A549 treated with Mapracorat at 1 μM for 4 hours (cell line): ENCODE measurements at places on chromosomes 4 and X. TPM values are rescaled to one million over a fixed set of nuclear protein-coding genes. Genes with fewer than 3 reads are reported as not detected.

RAB9A gene
- 29.9 to 35.1 TPM (median 31.4 TPM) in 5 replicates for total RNA-seq

MAGEA2B gene
- total RNA-seq = 0.19 TPM in 1 of 5 replicates, not detected in the others

PTCHD1 gene
- not detected in 5 replicates for total RNA-seq

TLR2 gene
- 0.29 to 0.79 TPM (median 0.51 TPM) in 5 replicates for total RNA-seq

ARL9 gene
- total RNA-seq = not detected in 5 replicates

VCX gene
- not detected in 5 replicates for total RNA-seq

NDST3 gene
- total RNA-seq = not detected in 5 replicates

ITIH6 gene
- total RNA-seq = 0.04 TPM in 1 of 5 replicates, not detected in the others

OCIAD2 gene
- 96.0 to 151 TPM (median 106 TPM) in 5 replicates for total RNA-seq

UCP1 gene
- not detected in 5 replicates for total RNA-seq

NAP1L2 gene
- 0.84 to 1.2 TPM (median 1.1 TPM) in 5 replicates for total RNA-seq

DMP1 gene
- total RNA-seq = 0.06 TPM in 1 of 5 replicates, not detected in the others

AMOT gene
- 0.02 to 0.04 TPM in 2 of 5 replicates, not detected in the others for total RNA-seq

TMEM187 gene
- 4.3 to 7.9 TPM (median 6.0 TPM) in 5 replicates for total RNA-seq

BOD1L1 gene
- total RNA-seq = 13.4 to 17.8 TPM (median 15.3 TPM) in 5 replicates

KIT gene
- total RNA-seq = not detected in 5 replicates

TMEM31 gene
- total RNA-seq = not detected in 5 replicates

MAGEA4 gene
- not detected in 5 replicates for total RNA-seq

DIAPH2 gene
- 3.3 to 4.8 TPM (median 4.5 TPM) in 5 replicates for total RNA-seq

SHROOM4 gene
- total RNA-seq = not detected in 5 replicates

LRRC66 gene
- 0.09 to 0.16 TPM (median 0.15 TPM) in 3 of 5 replicates, not detected in the others for total RNA-seq

TRAPPC11 gene
- total RNA-seq = 8.6 to 10.9 TPM (median 9.9 TPM) in 5 replicates

CTAG2 gene
- total RNA-seq = not detected in 5 replicates

MAGEB10 gene
- total RNA-seq = not detected in 5 replicates

FHIP1A gene
- total RNA-seq = 0.07 to 0.84 TPM (median 0.13 TPM) in 5 replicates

HPSE gene
- 1.1 to 1.6 TPM (median 1.2 TPM) in 5 replicates for total RNA-seq

COL4A5 gene
- total RNA-seq = 9.1 to 12.9 TPM (median 11.7 TPM) in 5 replicates

ZNF630 gene
- 0.12 to 0.42 TPM (median 0.27 TPM) in 5 replicates for total RNA-seq

TMSB15A gene
- total RNA-seq = 0.60 to 1.2 TPM (median 0.89 TPM) in 5 replicates

MND1 gene
- total RNA-seq = 12.3 to 18.7 TPM (median 13.3 TPM) in 5 replicates

SLC26A1 gene
- 0.14 to 0.60 TPM (median 0.18 TPM) in 5 replicates for total RNA-seq

PNMA3 gene
- 0.09 to 0.26 TPM (median 0.20 TPM) in 5 replicates for total RNA-seq

SNCA gene
- 0.13 to 0.48 TPM (median 0.23 TPM) in 3 of 5 replicates, not detected in the others for total RNA-seq

TEX13C gene
- total RNA-seq = not detected in 5 replicates

NPNT gene
- total RNA-seq = 0.34 to 0.57 TPM (median 0.35 TPM) in 5 replicates

RHOXF1 gene
- not detected in 5 replicates for total RNA-seq

TLR6 gene
- total RNA-seq = 2.3 to 3.0 TPM (median 2.3 TPM) in 5 replicates

SLIT2 gene
- total RNA-seq = 0.02 to 0.03 TPM (median 0.02 TPM) in 3 of 5 replicates, not detected in the others

C4orf54 gene
- not detected in 5 replicates for total RNA-seq

PAK3 gene
- not detected in 5 replicates for total RNA-seq

CXCL3 gene
- 2.8 to 4.8 TPM (median 4.3 TPM) in 5 replicates for total RNA-seq

FGF5 gene
- total RNA-seq = 0.07 to 1.3 TPM (median 0.75 TPM) in 5 replicates

CBR4 gene
- 3.6 to 5.2 TPM (median 4.2 TPM) in 5 replicates for total RNA-seq

FRAS1 gene
- total RNA-seq = 2.0 to 3.4 TPM (median 2.7 TPM) in 5 replicates

TLR10 gene
- 0.05 TPM in 2 of 5 replicates, not detected in the others for total RNA-seq
